Stimulated activated naive CD8-positive, alpha-beta T cell treated with anti-CD3 and anti-CD28 coated beads, Interleukin-15, amount 100 ng/mL, for 72 hours (primary cell): ENCODE measurements at places on chromosomes 5 and 9.
A peak's percentile ranks its signal among the peaks of the same experiment; 100 is the strongest.

GRCh38 chr5:167725741-167726140 is 565.7 kb upstream of the WWC1 start:
- no peak for DNase-seq

DNA sequence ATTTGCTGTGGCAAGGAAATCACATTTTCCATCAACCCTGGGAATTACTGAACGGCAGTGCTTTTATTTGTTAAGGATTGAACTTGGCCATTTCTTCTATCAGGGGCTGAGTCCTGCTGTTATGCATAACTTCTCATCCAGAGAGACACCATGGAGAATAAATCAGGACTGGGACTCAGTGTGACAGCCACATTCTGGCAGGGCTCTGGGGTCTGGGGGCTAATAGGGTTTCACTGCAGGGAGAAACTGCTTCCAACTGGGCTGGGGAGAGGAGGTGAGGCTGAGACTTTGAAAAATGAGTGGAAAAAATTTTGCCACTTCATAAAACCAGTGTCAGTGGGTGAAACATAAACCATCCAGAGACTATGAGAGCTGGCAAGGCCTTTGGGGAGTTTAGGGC is 95.7 kb upstream of the ALDH1B1 start:
- DNase-seq = no peak

DNA sequence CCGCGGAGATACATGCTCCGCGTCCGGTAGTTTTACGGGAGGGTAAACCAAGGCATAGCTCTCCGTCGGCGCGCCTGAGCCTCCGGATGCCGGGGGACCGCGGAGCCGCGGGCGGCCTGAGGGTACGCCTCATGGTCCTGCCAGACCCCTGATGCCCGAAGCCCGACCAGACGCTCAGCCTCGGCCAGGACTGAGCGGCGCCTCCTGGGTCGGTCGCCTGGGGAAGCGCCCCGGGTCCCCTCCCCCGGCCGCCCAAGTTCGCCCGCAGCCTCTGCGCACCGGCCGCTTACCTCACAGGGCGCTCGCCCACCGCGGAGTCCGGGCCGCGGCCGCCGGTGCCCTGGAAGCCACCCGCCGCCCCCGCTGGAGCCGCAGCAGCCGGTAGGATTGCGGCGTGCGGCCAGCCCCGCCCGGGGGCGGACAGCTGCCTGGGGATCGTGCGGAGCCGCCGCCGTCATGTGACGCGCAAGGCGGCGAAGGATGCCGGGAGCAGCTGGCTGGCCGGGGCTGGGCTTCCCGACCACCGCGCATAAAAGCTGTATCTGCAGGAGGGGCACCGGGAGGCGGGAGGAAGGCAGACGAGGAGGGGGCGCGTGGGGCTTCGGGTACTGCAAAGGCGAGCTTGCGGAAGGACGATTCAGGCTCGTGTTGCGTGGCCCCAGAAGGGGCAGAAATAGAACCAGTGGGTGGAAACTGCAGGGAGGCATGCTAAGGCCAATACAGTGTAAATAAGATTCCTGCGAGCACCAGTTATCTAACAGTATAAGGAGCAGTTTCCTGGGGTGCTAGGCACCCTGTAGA is at the start of gene FBXO10:
Gene FBXO10 (minus strand): TSS at position 460 of the 801 bp plus-strand sequence. CDS start 34,612 bp downstream, outside the sequence.
- DNase-seq = peak; percentile 39

DNA sequence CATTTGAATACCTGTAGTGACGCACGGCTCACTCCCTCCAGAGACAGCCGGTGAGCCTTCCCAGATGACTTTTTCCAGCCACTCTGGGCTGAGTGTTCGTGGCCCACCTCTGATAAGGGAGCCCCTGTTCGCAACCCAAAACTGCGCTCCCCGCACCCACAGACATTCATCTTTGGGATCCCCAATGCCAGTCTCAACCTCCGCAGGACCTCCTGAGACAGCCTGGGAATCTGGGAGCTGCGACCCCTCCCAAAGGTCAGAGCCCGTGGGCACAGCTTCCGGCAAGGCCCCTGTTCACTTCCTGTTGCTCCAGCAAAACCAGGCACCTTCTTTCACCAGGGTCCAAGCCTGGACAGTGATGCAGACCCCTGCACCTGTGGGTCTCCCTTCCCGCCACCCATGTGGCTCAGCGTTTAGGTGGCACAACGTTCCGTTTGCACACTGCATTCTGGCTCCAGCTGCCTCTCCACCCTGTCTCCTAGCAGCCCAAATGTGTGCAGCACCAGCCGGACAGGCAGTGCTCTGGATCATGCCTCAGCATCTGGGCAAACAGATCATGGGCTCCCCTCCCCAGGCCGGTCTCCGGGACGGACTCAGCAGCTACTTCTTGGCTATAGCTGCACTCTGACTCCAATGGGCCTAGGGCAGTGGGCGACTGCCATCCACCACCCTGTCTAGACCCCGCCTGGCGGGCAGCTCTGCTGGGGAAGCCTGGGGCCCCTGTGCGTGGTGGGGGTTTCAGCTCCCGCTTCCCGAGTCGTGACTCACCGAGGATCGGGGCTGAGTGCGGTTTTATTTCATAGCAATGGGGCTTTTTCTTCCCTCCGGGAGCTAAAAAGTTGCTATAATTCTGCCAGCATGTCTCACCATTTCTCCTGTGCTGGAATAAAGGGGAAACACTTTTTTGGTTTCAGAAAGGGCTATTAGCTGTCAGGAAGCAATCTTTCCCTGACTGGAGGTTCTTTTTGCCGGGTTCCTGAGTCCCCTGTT is 156.0 kb downstream of the OLFM1 start:
- no peak for DNase-seq

DNA sequence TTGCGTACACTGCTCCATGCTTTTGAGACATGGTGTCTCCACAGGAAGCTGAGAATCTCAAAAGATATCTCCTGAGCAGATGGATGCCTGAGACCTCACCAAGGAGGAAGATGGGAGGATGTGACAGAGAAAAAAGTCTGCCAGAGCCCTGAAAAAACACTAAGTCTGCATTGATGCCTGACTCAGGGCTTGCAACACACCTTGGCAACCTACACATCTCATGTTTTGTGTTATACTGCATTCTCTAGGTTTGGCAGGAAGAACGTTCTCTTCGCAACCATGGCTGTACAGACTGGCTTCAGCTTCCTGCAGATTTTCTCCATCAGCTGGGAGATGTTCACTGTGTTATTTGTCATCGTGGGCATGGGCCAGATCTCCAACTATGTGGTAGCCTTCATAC is 19.2 kb downstream of the SLC22A4 start:
- DNase-seq = no peak

DNA sequence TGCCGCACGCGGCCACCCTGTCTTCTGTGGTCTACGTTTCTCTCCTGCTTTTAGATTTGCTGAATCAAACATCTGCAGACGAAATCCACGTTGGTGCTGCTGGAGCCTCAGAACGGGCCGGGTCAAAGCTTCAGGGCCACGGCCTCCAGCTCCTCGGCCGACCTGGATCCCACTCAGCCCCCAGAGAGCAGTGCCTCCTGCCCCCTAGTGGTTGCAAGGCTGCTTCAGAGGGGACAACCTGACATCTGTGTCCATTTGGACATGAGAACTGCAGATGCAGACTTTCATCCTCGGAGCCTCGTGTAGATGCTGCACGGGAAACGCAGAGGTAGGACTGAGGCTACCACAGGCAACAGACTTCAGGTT is 23.0 kb upstream of the SLC6A3 start:
- DNase-seq = no peak

GRCh38 chr9:28410411-28410810 is 837.1 kb upstream of the C9orf72 start:
- no peak for DNase-seq

- no peak for DNase-seq
These were observed 10.4 kb upstream of the SLC30A5 start for GRCh38 chr5:69083412-69083811.

DNA sequence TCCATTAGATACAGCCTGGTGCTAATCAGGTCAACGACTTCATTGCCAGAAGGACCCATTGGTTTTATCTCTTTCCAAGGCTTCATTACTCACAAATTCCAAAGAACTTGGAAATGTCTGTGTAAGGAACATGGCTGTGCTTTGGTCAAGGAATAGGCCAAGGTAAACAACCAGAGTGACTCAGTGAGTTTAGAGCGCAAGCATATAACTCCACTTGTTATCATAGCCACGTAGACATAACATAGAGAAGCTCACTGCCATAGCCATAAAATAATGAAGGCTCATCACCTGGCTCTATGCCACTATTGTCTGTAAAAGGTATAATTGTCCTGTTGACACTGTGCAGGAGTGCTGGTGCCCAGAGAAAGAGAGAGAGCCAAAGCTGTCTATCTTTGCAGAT is 139.3 kb upstream of the PLCXD3 start:
- DNase-seq = no peak

DNA sequence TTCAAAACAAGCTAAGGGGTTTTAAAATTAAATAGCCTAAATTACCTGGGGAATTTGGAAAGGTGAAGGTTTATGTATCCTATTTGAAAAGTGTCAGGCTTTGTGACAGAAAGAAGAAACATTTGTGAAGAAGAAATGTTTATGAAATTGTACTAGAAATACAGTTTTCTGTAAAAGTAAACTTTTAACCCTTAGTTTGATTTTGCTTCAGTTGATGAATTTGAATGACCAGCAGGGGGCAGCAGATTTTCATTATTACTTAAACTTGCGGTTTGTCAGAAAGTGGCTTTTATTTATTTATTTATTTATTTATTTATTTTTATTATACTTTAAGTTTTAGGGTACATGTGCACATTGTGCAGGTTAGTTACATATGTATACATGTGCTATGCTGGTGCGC is 58.1 kb downstream of the NNT start:
- no peak for DNase-seq

DNA sequence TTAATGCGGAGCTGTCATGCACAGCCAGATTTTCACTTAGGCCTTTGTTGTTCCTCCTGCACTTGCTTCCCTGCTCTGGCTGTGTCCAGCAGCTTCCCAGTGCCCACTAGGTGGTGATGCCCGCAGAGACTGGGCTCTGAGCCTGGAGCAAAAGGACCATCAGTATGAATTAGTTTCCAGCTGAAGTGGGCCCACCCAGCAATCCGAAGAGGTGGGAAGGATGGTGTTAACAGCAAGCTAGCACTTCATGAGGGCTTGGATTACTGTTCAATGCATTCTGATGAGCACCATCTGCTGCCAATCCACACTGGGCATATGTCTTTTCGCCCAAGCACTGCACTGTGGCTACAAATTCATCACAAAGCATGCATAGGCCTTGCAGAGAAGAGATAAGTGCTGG is 459.1 kb downstream of the SPOCK1 start:
- DNase-seq = no peak

GRCh38 chr5:23631302-23632045 is 124.1 kb downstream of the PRDM9 start:
- DNase-seq = no peak

GRCh38 chr5:89972901-89973300 is 436.7 kb downstream of the CETN3 start:
- DNase-seq = no peak

DNA sequence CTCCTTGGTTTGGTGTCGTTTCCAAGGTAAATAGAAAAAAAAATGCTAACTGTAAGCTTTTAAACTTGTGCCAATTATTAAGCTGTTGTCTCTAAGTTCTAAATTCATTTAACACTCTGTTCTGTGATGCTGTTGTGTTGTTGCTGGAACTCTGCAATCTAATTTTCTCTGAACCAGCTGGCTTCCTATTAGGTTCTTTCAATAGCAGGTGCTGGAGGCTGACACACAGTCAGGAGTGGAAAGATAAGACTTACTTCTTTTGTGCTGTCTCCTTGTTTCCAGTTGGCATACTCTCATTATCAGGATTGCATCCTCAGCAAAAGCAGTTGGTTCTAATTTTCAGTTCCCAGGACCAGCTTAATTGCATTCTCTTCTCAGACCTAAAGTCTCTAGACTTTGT is 1252.6 kb upstream of the NUDT12 start:
- DNase-seq = no peak

- DNase-seq = peak; percentile 39
These were observed 58.8 kb downstream of the MTRR start for GRCh38 chr5:7927466-7928375.

- no peak for DNase-seq
These were observed 100.6 kb downstream of the TRIO start for GRCh38 chr5:14243766-14244165.

GRCh38 chr9:22308177-22308576 is 138.4 kb upstream of the DMRTA1 start:
- DNase-seq = no peak

GRCh38 chr9:99567436-99567835 is 254.2 kb upstream of the NR4A3 start:
- DNase-seq = no peak

DNA sequence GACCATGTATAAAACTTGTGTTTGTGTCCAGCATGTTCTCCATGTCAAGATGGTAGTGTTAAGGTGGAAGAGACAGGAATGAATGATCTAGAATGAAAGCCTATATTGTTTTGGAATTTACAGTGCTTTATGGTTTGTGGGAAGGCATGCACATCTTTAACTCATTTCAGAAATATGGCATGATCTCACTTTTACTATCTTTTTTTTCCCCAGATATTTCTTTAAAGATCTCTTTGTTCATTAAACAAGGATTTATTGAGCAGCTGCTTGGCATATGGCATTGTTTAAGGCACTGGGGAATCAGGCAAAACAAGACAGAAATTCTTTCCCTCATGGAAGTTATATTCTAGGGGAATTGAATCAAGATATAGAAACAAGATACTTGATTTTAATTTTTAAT is 51.7 kb downstream of the SLC12A2 start:
- DNase-seq = no peak

GRCh38 chr5:153641183-153641688 is 150.8 kb downstream of the GRIA1 start:
- no peak for DNase-seq

GRCh38 chr5:54721116-54721515 is 203.6 kb downstream of the SNX18 start:
- no peak for DNase-seq

DNA sequence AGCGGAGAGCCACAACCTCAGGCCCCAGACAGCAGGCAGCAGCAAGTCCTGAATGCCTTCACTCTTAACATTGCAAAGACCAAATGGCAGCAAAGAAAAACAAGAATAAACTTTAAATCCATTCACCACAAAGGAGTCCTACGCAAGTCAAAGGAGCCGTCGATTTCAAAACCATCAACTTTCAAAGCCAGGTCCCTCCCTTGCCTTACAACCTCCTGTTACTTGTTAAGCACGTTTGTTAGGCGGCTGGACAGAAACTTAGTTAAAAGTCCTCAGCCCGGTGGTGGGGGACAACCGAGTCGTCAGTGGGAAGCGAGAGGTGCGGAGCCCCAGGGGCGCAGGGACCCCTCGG is 938 bp downstream of the LPAR1 start:
- no peak for DNase-seq

- no peak for DNase-seq
These were observed 809 bp downstream of the TNIP1 start for GRCh38 chr5:151079838-151080612.

GRCh38 chr5:158811350-158811749 is 288.4 kb downstream of the EBF1 start:
- DNase-seq = no peak

GRCh38 chr5:61277190-61277589 is 54.9 kb upstream of the ZSWIM6 start:
- DNase-seq = peak; percentile 13

DNA sequence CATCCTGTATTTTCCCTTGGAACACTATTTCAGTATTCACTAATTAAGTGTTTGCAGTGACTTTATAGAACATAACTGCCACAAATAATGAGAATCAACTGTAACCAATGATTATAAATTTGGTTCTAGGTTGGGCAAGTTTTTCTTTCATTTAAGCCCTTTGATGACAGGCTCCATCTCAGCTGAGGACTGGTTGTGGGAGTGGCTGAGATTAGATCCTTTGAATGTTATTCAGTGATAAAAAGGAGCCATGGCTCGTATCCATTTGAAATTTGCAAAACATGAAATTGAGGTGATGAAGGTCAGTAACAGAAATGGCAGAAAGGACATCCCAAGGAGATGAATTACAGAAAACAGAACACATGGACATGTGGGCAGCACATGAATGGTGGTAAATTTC is 138.1 kb upstream of the PCA3 start:
- no peak for DNase-seq
